Nucleus accumbens (tissue), 56 donors: ENCODE measurements at places on chromosomes 6 and 20.
A peak's percentile ranks its signal among the peaks of the same experiment; 100 is the strongest.

- no peak for DNase-seq
These were observed 23.5 kb upstream of the IBTK start for GRCh38 chr6:82270881-82271635.

DNA sequence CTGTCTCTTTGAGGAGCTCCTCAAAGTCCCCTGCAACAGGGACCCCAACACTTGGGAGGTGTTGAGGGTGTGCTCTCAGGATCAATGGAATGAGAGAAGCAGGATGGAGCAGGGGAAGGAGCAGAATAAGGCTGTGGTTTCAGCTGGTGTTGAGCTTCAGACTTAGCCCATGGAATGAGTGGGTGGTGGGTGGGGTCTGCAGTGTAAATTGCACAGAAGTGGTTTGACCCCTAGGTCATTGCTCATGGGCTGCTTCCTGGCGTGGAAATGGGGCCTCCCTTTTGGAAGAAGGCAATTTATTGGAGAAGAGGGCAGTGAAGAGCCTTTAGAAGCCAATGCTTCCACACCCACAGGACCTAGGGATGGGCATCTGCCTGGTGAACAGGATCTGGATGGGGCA is 37.0 kb upstream of the KCNG1 start:
- no peak for DNase-seq

- no peak for DNase-seq
These were observed 41.6 kb upstream of the SLC22A2 start for GRCh38 chr6:160300076-160300695.

GRCh38 chr6:33783781-33784520 is 5.0 kb downstream of the LEMD2 start:
- DNase-seq = no peak

DNA sequence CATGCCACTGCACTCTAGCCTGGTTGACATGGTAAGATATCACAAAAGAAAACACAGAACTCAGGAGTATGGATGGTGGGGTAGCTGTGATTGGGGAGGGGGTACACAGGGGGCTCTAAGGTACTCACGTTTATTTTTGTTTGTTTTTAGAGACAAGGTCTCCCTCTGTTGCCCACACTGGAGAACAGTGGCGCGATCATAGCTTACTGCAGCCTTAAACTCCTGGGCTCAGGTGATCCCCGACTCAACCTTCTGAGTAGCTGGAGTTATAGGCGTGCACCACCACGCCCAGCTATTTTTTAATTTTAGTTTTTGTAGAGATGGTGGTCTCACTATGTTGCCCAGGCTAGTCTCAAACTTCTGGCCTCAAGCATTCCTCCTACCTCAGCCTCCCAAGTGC is 29.3 kb downstream of the BCL2L1 start:
- DNase-seq = no peak

DNA sequence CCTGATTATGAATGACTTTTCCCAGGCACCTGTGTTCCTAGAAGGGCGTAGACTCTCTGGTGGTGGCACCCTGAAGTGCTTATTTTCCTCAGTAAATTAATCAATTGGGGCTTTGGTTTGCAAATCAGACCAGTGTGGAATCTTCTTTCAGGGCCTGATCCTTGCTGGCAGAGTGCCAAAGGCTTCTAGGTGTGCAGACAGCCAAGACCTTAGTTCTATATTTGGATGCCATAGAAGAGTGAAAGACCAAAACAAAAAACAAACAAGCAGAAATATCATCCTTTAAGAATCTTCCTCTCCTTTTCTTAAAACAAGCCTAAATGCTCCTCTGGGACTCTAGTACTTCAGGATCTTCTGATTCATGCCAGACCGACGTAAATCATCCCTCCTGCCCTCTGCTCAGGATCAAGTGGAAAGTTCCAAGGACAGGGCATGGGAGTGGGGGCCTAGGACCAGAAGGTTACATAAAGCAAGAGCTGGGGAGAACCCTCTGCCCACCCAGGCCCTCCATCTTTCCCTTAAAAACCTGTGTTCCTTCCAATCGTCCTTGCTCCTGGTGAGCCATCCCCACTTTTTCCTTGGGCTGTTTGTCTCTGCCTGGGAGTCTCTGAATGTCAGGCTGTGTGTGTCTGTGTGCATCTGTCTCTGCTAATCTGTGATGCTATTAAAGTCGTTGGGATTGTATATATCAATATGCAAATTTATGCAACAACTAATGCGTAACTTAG is 70.5 kb upstream of the MYLIP start:
- no peak for DNase-seq

DNA sequence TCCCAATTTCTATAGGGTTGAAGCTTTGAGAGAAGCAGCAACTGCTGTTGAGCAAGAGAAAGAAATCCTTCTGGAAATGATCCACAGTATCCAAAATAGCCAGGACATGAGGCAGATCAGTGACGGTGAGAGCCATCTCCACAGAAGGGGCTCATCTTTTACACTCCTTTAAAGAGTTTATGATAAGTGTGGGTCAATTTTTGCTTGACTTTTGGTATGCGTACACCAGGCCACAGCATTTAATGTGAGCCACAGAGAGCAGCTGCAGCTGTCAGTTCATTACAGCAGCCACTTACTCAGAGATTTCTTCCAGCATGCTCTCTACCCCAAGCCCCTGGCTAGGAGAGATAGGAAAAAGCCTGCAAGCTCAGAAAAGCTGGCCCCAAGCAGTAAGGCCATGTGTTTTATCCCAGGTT is 9.9 kb downstream of the BAG2 start:
- no peak for DNase-seq

GRCh38 chr20:33531885-33532284 is 42.0 kb downstream of the CBFA2T2 start:
- no peak for DNase-seq

DNA sequence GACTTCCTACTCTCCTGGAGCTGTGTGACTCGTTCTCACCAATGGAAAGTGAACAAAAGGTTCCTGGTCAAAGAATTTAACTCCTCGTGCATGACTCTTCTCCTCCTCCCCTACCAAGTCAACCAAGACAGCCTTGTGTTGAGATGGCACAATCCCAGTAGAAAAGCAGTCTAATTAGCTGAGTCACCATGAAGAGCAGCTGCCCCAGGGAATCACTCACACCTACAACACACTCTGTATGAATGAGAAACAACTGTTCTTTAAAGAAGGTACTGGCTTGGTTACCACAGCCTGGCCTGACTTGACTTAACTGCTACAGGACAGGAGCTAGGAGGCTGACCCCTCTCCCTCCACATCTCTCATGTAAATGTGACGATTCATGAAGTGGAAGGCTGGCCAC is 2.9 kb upstream of the HLA-DOB start:
- no peak for DNase-seq

DNA sequence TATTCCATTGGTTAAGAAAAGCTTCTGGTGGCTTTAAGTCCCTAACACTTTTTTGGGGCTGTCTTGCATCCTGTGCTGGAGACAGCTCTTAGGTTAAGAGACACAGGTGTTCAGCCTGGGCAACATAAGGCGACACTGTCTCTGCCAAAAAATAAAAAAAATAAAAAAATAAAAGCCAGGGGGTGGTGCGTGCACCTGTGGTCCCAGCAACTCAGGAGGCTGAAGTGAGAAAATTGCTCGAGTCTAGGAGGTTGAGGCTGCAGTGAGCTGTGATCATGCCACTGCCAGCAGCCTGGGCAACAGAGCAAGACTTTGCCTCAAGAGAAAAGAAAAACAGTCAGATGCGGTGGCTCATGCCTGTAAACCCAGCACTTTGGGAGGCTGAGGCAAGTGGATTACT is 55.6 kb upstream of the ZMYND8 start:
- DNase-seq = no peak

- DNase-seq = peak; percentile 46
These were observed 22.2 kb downstream of the RWDD2A start for GRCh38 chr6:83215131-83216047.

DNA sequence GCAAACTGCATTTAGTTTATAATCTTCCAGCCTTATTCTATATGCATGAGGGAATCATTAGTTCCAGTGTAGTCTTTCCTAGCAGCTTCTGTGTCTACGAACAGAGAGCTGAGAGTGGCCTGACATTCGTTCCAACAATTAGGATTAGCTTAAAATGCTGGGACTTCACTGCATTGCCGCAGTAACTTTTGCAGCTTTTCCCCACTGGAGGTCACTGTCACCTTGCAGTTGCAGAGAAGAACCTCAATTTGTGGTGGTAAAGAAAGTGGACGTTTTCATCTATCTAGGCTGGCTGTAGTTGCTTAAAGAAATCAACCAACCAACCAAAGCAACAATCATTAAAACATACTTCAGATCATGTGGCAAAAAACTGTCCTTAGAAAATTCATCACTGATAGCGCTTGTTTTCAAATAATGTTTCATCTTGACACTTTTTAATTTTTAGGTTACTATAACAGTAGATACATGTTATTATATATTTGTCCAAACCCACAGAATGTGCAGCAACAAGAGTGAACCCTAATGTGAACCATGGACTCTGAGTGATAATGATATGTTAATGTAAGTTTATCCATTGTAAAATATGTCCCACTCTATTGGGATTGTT is 12.2 kb downstream of the MYLK4 start:
- no peak for DNase-seq

DNA sequence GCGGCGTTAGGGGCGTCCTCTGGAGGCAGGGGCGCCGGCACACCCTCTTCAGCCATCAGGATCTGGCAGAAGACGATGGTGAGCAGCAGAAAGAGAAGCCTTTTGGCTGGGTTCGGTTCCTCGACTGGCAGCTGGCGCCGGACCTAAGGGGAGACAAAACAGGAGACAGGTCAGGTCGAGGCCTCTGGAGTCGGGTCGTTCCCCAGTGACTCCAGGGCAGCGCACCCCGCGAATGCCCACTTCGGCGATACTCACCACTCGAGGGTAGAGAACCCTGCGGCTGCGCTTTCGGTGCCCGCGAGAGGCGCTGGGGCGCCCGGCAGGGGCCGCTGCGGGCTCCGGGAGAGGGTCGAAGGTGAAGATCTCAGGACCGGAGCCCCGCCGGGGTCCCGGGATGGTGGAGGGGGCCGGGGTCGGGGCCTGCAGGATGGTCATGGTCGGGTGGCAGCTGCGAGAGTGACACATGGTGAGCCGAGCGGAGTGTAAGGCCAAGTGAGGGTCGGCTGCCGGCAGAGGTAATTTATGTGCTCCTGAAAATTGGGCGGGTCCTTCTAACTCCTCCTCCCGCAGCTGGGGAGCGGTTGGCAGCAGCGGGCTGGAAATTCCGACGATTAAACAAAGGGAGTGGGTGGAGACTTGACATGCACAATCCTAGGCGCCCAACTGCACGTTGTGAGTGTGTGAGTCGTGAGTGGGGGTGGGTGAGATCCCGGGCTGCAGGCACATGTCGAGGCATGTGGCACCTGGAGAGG is at the start of gene IER3:
Gene IER3 (minus strand): TSS at position 494 of the 752 bp plus-strand sequence. CDS start 29 bp downstream, at position 465.
- DNase-seq = no peak

DNA sequence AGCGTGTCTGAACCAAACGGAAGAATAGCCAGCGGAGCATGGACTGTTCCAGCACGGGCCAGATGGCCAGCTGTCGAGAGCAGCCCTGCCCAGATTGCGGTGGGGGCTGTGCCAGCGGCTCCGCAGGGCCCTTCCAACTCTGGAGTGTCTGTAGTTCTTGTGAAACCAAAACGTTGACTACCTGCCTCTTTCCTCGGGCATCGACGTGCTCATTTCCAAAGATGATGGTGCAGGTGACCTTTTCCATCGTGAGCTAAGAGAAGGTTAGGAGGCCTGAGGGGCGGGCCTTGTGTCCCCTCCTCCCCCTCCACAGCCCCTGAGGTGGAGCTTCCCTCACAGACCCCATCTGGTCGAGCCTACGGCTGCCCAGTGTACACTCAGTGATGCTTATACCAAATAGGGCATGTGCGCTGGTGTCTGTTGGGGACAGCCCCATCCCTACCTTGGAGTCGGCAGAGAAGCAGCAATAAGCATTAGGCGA is 12.9 kb upstream of the C20orf144 start:
- peak; percentile 20 for DNase-seq

DNA sequence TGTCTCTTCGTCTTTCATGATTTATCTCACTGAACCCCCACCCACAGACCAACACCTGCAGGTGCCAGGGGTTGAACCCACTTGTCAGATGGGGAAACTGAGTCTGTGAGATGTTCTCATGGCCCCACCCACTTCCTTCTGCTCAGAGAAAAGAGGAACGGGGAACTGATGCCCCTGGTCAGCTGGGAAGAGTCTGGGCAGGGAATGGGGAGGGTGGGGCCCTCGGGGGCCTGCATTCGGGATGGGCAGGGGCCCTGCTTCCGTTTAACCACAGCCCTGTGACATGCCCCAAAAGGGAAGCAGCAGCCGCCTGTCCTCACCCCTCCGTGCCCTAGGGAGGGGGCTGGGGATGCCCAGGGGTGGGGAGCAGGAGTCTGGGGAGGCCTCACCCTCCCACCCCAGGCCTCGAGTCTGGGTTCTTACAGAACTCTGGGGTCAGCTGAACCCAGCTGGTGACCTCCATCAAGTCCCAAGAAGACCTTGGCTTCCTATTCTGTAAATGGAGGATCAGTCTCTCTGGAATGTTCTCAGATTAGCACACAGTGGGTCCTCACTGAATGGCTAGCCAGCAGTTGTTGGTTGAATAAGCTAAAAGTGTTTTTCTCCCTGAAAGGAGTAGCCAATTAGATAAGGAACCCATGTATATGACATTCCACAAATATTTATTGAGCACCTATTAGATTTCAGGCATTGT is 81.5 kb downstream of the CEBPB start:
- DNase-seq = no peak

DNA sequence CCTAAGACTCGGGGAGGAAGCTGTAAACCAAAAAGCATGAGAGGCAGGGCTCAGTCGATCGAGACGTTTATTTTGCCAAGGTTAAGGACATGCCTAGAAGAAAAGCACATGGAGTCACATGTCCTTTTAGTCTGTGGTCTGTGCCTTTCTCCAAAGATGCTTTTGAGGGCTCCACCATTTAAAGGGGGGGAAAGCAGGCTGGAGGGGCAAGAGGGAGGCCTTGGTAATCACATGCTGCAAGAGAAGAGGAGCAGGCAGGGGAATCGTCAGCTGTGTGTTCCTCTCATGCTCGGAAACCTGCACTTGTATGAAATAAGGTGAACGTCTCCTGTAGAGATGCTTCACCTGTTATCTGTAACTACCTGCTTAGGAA is 9.1 kb upstream of the YTHDF1 start:
- DNase-seq = no peak

DNA sequence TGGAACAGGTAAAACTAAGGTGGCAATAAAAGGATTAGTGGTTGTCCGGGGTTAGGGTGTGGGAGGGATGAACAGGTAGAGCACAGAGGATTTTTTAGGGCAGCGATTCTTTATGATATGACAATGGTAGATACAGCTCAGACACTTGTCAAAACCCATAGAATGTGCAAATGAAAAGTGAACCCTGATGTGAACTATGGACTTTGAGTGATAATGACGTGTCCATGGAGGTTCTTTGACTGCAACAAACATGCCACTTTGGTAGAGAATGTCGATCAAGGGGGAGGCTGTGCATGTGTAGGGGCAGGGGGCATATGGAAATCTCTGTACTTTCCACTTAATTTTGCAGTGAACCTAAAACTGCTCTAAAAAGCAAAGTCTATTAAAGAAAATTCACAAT is 100.7 kb downstream of the LAMP5 start:
- DNase-seq = no peak

- DNase-seq = no peak
These were observed 89.9 kb downstream of the MTFR2 start for GRCh38 chr6:136160250-136160649.

GRCh38 chr6:15403094-15403755 is 157.4 kb downstream of the JARID2 start:
- DNase-seq = no peak
